ENCODE measurements at places on chromosomes 16 and 17.
A peak's percentile ranks its signal among the peaks of the same experiment; 100 is the strongest.

DNA sequence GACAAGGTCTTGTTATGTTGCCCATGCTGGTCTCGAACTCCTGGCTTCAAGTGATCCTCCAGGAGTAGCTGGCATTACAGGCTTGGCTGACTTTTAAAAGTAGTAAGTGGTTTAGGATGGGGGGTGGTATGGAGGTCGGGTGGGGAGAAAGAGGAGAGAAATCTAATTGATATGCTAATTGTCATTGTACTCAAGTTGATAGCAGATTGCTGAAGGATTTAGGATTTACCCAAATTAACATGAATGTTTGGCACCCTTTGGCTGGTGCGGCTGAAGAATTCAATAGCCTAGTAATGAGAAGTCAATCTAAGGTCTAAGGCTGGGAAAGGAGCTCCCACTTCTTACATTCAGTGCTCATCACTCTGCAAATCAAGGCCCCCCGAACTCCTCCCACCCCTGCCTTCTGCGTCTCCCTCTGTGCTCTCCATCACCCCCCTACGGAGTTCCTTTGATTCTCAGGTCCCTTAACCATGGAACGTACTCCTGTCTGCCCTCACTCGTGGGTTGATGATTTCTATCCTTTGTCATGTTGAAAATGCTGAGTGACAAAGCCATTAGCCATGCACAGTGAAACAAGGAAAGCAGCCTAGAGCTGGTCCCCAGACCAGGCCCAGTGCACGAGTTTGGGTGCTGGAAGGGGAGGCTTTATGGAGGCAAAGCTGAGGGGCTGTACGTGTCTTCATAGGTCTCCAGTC, 17.3 kb downstream of the CDH13 start:
- no peak for DNase-seq

- DNase-seq = no peak
Measured at GRCh38 chr16:59368586-59368985, 634.5 kb upstream of the GOT2 start.

DNA sequence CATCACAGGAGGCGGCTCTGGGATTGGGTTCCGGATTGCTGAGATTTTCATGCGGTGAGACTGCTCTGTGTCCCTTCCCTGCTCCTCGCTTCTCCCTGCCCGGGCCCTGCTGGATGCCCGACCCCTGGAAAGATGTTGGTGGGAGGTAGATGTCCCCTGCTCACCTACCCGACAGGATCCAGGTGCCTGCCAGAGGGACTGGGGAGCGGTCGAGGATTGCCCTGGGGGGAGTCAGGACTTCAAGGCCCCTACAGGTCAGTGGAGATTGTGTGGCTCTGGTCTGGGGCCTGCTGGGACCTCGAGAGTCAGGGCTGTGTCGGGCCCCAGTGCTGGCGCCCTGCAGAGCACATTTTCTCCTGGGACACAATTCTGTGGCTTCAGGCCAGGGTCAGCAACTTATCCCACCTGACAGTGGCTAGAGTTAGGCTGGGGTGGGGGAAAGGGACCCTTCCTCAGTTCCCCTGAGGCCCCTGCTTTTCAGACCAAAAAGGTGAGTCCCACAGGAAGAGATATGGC, 3.3 kb downstream of the DECR2 start:
- no peak for DNase-seq

- no peak for DNase-seq
Measured at GRCh38 chr17:40490289-40490853, 11.1 kb downstream of the TNS4 start.

GRCh38 chr16:49439050-49439449, 65.4 kb downstream of the C16orf78 start:
- no peak for DNase-seq

- no peak for DNase-seq
Measured at GRCh38 chr17:48202959-48203358, 95.4 kb downstream of the SNX11 start.

DNA sequence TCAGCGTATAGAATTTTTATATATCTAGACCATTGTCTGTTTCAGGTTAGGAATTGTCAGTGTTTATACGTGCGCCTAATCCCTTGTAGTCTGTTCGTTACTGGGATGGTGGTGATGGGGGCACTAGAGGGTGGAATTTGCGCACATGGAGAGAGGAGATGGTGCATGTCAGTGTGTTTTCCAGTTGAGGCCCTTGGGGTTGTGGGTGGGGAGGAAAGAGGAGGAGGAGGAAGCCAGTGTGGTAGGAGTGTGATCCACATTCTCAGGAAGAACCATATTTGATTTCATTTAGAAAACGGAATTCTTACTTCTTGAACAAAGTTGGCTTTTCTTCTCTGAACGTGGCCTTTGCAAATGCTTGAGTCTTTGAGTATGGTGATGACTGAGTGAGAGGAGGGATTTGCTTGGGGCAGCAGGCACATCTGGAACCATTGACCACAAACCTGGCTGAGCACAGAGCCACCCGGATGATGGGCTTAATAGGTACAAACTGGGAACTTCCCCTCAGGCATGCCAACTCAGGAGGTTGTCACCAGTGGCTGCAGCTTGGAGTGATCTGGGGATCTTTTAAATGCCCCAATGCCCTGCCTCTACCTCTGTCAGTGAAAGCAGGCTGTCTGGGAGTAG, 98.9 kb downstream of the PRKCB start:
- DNase-seq = no peak

DNA sequence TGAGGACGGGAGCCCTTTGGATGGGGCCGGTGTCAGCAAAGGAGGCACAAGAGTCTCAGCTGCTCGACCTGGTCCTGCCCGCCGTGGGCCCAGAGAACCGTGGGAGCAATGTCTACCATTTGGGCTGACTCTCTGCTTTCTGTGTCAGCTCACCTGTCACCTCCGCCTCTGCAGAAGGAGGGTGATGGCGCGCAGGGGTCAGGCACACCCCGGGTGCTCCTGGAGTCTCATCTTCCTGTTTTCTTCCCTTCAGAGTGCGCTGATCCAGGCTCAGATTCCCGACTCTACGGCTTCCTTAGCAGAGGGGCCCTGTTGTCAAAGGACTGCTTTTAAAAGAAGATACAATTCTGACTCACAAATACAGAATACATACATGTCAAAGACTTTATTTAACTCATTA, 167.1 kb downstream of the BANP start:
- DNase-seq = no peak

DNA sequence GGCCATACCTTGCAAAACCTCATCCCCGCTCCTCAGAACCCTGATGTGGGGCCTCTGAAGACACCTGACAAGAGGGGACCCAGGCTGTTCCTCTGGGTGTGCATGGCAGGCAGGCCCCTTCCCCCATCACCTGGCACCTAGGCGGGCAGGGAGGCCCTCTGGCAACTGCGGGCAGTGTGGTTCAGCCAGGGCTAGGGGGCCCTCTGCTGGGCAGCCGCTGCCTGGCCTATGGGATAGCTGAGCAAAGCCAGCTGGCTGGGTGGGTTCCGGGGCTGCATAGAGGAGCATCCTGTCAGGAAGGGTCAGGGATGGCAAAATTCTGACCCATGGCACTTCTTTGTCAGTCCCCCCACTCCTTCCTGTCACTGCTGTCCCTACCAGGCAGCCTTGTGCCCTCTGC, 228.7 kb upstream of the ASIC2 start:
- no peak for DNase-seq

DNA sequence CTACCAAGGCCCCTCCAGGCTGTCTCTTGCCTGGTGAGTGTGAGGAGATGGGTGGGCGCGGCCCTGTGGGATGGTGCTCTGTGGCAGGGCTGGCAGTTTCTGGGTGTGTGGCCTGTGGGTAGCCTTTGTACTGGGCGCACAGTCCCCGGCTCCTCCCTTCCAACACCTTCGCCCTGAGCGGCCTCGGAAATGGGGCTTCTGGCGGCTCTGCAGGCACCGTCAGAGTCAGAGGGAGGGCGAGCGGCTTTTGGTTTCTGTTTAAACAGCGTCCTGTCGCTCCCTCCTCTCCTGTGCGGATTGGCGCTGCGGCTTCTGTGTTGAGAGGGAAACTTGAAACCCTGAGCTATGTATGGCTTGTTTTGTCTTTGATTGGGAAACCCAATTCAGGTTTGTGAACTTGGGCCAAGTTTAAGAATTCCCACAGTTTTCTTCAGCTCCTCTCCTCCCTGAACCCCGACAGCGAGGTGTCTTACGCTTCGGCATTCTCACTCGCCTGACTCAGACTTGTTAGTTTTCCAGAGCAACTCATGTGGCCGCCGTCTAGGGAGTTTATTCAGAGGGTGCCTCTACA, 8.3 kb upstream of the ZNF750 start:
- peak; percentile 29 for DNase-seq

- no peak for DNase-seq
Measured at GRCh38 chr17:15649861-15650421, 30.4 kb upstream of the FBXW10B start.

DNA sequence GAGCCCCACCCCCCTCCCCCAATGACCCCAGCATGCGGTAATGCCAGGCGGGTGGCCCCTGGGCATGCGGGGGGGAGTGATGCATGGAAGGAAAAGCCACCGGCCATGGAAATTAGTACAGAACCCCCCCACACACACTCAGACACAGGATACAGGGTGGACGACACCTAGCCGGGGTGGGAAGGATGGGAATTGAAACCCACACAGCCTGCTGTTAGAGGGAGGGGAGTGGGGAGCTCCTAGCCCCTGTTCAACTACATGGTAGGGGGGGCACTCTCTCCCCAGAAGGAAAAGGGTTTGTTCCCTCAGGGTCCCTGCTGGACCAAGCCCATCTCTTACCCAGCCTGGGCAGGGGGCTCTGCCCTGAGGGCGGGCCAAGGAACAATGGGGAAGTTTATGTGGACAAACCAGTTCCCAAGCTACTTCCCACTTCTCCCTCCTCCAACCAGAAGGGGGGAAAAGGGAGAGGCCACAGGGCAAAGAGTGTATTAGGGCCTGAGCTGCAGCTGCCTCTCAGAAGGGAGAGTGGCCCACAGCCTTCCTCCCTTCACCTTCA, 5.2 kb downstream of the TMUB2 start:
- DNase-seq = no peak

DNA sequence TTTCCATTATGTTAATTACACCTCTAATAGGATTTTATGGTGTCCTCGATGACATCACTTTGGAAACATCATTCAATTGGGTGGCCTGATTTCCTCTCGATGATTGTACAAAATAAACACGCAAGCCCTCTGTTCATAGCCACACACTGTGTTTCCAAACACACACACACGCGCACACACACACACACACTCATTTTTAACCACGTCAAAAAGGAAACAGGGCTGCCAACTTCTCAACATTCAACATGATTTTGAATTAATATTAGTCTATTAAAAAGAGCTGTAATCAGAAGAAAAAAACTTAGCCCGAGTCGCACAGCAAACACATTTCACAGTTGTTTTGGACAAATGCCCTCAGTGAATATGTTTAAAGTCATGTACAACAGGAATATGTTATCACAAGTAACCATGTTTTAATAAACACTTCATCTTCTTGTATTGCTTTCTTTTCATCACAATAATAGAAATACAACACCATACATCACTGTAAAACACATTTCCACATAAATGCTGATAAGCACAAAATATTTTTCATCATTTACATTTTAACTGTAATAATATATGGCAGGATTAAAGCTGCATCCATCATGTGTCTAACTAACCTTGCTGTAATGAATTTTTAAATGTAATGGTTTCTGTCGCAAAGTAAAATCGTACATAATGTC, 219.1 kb upstream of the IRX3 start:
- DNase-seq = no peak

DNA sequence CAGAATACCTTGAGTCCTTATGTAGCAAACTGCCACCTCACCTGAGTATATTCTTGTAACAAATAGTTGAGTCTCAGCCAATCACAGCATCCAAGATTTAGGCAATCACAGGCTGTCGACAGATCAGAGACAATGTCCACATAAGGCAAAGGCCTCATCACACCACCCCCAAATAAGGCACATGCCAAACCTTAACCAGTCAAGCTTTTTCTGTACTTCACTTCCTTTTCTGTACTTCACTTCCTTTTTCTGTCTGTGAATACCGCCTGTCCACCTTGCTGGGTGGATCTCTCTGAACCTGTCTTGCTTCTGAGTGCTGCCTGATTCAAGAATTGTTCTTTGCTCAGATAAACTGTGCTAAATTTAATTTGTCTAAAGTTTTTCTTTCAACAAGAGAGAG, 210.4 kb upstream of the N4BP1 start:
- DNase-seq = no peak

DNA sequence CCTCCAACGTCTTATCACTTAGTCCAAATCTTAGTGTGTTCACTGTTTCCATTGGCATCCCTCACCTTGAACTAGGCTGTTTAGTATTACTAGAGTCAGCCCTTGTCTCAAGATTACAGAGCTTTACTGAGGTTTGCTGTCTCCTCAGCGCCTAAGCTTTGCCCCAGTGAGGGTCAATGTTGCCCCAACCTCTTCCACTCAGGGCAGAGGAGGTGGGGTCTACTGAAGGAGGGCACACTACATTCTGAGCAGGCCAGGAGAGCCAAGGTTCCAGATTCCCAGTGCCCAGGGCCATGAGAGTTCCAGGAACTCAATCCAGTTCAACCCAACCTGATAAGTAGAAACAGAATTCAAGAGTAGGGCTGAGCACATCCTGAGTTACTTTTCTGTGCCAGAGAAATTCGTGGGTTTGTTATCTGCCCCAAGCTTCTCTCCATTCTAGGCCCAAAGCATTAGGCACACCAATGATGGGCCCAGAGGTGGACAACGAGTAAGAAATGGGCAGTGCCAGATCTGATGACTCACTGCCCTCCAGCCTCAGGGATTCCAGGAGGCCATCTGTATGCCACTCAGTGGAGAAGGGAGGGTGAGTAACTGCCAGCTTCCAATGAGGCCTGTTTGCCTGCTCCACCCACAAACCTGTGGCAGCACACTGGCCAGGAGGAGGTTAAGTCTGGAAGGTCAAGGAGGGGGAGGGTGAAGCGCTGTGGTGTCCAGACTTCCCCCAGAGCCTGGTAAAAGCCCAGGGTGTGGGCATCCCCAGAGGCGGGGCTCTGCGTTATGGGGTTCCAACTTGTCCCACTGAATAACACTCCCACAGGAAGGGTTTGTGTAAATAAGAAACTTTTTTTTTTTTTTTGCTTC, 8.2 kb downstream of the TUBG2 start:
- DNase-seq = no peak

GRCh38 chr17:59490216-59490615, 75.2 kb upstream of the DHX40 start:
- no peak for DNase-seq

DNA sequence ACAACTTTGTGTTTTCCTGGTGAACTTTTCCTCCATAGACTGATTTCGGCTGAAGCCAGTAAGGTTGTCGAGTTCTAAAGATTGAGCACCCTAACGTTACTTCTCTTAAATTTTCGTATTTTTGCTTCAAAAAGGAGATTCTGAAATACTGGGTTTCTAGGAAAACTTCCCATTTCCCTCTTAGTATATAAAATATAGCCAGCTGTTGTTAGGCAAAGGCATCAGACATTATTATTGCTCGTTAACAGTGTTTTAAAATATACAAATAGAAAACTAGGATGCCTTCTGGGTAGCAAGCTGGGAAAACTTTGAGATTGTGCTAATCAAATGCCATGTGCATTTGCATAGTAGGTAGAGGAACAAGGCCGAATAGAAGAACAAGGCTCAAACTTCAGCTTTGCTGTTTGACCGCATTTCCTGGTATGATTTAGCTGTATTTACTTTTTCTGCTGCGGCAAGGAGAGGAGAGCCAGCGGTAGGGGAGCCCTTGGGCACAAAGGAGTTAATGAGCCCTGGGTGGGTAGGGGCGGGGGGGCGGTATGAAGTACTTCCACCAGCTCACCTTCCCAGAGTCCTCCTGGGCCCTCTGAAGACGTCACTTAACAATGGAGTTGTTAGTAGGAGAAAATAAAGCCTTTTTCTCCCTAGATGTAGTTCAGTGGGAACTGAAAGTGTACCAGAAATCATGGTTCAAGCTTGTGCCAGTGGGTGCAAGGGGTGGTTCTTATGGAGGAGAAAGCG, 151.9 kb downstream of the MSI2 start:
- DNase-seq = no peak

GRCh38 chr16:57411362-57411976, 6.9 kb downstream of the CCL17 start:
- DNase-seq = no peak

Measured in stimulated activated CD8-positive, alpha-beta memory T cell treated with anti-CD3 and anti-CD28 coated beads, Interleukin-7, amount 100 ng/mL, for 4 hours (primary cell).